ENCODE measurements at places on chromosomes 7 and 10.

DNA sequence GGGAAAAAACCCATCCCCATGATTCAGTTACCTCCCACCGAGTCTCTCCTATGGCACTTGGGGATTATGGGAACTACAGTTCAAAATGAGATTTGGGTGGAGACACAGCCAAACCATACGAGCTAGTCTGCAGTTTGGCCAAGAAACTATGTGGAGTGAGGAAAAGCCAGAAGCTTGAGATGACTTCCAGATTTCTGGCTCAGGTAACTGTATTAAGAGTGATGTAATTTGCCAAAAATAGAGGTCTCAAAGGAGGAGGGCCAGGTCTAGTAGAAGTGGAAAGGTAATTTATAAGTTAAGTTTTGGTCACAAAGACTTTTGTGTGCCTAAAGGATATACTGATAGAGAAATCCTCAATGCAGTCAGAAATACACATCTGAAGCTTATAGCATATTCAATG lies 279.7 kb upstream of the MGMT start:
- no peak for DNase-seq

- DNase-seq: no peak
Measured at GRCh38 chr10:119945805-119946204, 53.3 kb downstream of the SEC23IP start.

DNA sequence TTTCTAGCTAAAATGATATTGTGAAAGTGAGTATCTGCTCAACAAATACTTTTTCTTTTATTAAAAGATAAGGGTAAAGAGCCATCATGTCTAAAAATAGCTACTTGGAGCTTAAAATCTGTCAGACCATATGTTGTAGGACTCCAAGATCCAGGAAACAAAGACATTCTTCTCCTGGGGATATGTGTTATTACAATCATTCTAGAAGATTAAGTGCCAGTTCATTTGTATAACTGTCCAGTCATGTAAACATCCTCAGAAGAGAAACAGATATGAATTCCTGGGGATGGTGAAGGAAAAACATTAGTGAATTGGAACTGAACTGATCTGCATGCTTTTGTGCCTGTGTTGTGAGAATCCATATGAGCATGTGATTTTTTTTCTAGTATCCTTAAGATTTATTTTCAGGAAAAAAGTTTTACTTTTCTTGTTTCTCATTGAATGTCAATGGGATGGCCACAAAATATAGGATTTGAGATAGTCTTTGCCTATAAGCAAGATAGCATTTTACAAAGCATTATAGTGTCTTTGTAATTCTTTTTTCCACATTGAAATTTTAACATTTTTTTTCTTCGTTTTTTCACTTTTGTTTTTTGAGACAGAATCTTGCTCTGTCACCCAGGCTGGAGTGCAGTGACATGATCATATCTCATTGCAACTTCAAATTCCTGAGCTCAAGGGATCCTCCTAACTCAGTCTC lies 14.4 kb upstream of the MTERF1 start:
- no peak for DNase-seq

DNA sequence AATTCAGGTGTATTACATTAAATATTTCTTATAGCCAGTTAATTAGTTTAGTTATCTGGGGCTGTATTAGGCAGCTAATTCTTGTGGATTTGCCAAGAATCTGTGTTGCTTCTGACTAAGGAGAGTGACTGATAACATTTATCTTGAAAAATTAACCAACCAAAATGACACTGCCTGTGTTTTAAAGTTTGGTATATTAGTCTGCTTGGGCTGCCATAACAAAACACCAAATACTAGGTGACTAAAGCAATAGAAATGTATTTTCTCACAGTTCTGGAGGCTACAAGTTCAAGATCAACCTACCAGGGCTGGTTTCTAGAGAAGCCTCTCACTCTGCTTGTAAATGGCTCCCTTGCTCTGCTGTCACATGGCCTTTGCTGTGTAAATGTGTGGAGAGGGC lies 12.9 kb downstream of the EXOC4 start:
- DNase-seq: no peak

GRCh38 chr10:90712529-90712928 lies 145.3 kb downstream of the HTR7 start:
- no peak for DNase-seq
